ENCODE measurements at places on chromosomes 13 and 19.

GRCh38 chr19:52622261-52622660 lies 15.9 kb downstream of the ZNF83 start:
- no peak for DNase-seq

DNA sequence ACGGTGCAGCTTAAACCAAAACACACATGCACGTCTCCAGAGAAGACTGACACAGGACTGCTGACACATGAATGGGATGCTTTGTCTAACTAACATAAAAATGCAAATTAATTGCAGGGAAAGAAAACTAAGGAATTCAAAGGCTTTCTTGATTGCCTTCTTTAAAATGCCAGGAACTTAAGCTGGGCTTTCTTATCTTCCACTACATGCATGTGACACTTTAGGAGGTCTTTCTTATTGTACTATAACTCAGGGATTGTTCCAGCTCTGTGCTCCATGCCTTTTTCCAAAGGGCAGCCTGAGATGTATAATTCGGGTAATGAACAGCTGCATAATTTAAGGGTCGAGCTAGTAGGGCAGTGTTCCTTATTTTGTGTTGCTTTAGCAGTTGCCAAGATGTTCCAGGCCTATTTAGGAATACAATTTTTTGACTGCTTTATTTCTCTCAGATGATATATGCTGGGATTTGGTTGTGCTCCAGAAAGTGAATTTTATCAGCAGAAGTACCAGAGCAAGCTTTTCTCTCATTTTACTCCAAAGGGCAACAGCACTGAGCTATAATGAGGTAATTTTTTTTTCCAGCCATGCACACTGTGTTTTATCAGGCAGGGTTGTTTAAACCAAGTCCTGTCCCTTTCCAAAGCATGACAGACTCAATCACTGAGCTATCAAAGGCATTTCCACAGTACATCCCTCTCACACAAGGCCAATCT lies 885.2 kb downstream of the PCDH9 start:
- no peak for DNase-seq

DNA sequence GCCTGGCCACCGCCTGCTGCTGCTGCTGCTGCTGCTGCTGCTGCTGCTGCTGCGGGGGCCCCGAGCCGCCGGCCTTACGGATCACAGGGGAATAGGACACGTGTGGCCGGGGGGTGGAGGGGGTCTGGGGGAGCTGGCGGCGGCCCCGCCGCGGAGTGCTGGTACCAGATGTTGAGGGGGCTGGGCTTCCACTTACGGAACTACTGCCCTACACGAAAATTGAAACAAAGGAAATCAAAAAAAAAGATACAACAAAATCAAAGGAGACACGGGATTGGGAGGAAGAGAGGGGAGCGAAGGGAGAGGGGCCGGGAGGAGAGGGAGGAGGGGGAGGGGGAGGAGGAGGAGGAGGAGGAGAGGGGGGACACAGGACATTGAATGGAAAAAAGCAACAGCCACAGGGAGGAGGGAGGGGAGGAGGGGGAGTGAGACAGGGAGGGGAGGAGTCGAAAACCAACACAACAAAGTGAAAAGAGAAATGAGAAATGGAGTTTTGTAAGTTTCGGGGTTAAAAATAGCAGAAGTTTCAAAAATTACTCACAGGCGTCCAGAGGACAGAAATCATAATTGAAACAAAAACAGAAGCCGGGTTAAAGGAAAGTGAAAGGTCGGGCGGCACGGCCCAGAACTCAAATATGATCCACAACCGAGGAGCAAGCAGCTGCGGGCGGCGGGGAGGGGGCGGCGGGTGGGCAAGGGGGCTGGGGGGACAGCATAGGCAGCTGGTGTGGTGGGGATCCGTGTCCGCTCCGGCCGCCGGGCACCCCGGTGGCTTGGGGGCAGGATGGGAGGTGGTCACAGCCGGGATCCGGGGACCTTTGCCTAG lies 57.8 kb downstream of the IER2 start:
- DNase-seq, result peak; percentile 50

DNA sequence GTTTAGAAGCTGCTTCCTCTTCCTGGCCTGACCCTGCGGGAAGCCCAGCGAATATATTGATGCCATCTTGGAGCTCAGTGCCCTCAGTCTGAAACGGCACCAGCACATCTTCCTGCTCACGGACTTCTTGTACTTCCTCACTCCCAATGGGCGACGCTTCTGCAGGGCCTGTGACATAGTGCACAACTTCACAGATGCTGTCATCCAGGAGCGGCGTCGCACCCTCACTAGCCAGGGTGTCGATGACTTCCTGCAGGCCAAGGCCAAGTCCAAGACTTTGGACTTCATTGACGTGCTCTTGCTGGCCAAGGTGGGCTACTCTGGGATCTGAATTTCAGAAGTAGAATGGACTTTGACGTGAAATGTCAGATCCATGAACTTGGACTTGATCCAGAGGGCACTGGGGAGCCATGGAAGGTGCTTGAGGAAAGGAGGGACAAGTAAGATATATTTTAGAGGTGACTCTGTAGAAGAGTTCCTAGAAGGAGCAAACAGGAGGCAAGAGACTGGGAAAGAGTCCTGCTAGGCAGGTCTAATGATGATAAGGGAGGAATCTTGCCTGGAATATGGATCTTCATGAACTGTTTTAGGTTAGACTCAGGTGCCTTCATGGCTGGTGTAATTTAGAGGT lies 38.4 kb upstream of the CYP4F8 start:
- DNase-seq, result no peak

DNA sequence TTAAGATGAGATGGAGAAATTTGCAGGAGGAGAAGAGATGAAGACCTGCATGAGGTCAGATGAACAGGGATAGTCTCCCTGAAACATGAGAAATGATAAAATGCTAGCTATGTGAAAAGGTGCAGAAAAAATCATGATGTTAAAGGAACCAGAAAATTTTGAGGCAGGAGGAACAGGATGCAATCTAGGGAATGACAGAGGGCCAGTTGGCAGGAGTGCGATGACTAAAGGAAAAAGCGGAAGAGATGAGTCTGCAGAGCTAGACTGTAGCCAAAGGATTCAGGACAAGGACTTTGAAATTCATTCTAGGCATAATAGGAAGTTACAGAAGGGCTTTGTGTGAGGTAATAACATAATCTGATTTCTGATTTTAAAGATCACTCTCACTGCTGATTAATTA lies 77.9 kb downstream of the TRPC4 start:
- DNase-seq, result no peak

DNA sequence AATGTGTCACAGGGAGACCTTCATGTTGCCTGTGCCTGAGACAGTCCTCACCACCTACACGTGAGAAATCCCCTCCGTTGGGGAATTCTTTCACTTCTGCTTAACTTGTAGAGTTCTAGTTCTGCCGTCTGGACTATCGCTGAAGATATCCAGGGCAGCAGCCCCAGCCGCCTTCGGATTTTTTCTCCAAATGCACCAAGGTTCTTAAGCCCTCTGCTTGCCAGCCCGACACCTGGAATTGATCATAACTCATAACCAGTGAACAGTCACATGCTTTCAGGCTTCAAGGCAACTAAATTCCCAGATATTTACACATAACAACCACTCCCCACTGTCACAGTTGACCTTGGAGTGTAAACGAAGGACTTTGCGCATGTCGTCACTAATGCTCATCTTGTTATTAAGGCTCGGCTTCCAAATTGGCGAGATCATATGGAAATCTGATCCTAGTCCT lies 114.4 kb downstream of the RAB20 start:
- DNase-seq, result no peak

GRCh38 chr19:11626252-11626651 lies 29.0 kb downstream of the ZNF627 start:
- DNase-seq, result no peak

DNA sequence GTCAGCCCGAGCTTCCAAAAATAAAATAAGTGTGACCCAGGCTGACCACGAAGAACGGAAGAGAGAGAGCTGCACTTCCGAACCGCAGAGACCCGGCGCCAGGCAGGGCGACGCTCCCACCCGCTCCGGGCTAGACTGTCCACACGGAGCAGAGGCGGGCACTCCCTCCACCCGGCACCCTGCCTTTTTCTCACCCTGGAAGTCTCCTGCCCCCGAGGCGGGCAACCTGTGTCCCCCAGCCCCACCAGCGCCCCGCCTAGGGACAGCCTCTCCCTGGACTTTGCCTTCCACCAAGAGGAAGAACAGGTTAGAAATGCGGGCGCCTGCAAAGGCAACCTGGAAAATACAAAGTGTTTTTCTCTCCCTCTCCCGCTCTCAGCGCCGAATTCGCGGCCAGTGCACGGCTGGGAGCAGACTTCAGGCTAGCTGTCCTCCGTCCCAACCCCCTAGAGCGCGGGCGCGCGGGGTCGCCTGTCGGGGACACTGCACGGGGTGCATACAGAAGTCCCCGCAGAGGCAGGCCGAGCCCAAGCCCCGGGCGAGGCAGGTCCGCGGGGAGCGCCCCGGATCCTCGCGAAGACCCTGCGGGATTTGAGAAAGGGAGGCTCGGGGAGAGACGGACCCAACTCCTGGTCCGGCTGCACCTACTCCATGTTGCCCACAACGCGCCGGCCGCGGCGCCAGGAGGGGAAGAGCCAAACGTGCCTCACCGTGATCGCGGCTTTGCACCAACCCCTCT lies 845 bp downstream of the SPRY2 start:
- DNase-seq, result no peak

GRCh38 chr19:15014579-15014978 lies 34.7 kb upstream of the CASP14 start:
- DNase-seq, result no peak

DNA sequence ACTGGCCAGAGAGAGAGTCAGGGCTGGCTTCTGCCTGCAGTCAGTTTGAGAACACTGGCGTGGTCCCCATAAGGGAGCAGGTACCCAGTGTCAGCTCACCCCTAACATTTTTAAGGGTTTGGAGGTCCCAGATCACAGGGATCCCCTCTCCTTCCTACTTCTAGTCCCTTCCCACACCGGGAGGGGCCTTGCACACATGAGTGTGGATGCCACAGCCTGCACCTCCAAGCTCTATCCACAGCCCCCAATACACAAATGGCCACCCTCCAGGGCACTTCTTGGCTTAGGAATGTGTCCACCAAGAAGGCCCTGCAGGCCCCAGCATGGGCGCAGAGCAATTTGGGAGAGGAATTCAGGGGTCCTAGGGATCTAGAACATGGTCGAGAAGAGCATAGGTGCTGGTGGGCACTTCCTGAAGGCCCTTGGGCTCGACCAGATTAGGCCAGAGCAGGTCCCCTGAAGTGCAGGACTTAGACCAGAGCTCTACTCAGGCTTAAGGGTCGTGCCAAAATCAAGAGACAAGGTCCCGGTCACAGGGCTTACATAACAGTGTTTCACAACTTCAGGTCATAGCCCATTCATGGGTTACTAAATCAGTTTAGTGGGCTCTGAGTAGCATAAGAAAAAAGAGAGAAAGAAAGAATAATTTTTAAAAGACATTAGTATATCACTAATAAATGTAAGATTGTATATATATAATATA lies 16.0 kb downstream of the FXYD5 start:
- DNase-seq, result no peak

GRCh38 chr13:24165746-24166145 lies 5.2 kb downstream of the SPATA13 start:
- DNase-seq, result no peak

GRCh38 chr19:16386619-16387240 lies 62.1 kb downstream of the KLF2 start:
- DNase-seq, result peak; percentile 44

- DNase-seq, result no peak
Measured at GRCh38 chr19:9014803-9015202, 4.6 kb upstream of the MUC16 start.

DNA sequence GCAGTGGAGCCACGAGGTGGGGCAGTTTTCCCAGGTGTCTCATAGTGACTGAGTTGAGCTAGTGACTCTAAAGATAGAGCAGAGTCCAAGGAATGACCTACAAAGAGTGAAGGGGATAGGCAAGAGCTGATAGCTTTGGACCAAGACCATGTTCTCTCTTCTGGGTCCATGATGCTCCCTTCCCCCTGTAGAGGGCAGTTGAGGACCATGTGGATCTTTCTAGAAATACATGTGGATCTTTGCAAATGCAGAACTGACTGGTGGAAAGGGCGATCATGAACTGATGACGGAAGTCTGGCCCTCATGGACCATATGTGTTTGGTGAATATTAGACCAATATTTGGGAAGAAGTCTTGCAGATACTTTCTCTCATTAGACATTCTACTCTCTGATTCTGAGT lies 6.9 kb downstream of the PSG1 start:
- no peak for DNase-seq

DNA sequence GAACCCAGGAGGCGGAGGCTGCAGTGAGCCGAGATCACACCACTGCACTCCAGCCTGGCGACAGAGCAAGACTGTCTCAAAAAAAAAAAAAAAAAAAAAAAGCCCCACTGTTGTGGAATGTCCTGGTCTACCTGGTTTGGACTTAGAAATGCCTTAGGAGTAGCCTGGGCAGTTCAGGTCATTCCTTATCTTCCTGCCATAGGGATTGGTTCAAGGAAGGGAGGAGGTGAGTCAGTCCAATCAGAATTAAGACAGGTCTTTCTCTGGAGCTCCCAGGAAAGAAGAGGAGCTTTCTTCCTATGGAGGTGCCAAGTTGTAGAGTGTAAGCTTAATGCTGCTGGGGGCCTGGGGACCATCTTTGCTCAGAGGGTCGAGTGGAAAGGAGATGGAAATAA lies 44.8 kb downstream of the SIPA1L3 start:
- DNase-seq, result no peak

- DNase-seq, result no peak
Measured at GRCh38 chr13:114185182-114185971, 6.3 kb downstream of the CFAP97D2 start.

GRCh38 chr19:48961673-48962028 lies 3.5 kb upstream of the FTL start:
- no peak for DNase-seq

DNA sequence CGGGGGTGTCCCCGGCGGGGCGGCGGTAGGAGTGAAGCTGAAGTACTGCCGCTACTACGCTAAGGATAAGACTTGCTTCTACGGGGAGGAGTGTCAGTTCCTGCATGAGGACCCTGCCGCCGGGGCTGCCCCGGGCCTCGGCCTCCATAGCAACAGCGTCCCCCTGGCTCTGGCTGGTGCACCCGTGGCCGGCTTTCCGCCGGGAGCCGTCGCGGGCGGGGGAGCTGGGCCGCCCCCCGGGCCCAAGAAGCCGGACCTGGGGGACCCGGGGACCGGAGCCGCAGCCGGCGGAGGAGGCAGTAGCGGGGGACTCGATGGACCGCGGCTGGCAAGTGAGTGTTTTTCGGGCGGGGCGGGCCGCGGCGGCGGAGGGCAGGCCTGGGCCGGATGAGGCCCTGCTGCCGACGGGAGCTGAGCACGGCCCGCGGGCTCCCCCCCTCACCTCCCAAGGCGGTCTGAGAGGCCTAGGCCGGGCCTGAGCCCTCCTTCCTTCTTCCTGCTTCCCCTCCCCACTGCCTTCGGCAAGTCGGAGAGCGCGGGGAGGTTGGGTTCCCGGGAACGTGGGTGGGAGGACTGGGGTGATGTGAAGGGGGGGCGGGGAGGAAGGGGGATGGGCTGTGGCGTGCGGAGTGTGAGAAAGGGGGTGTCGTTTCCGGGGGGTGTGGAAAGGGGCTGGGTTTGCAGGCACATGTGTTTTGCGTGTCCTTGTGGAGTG lies 568 bp downstream of the PAN3 start:
- peak; percentile 83 for DNase-seq
